ENCODE measurements at places on chromosomes 12 and 14.

DNA sequence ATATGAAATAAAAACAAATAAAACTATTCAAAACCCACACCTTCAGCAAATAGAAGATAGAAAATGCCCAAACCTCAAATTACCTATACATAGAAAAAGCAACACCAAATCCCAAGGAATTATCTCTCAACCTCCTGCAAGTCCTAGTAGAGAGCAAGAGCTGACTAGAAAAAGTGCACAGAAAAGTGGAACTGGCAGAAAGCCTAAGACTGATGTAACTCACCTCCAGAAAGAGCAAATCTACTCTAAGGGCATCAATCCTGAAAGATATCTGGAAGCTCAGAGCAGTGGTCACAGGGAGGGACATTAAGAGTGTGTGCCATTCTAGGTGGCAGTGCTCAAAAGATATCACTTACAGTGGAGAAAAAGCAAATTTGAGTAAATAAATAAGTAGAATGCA is 62.1 kb upstream of the PLEKHG7 start:
- DNase-seq: no peak

DNA sequence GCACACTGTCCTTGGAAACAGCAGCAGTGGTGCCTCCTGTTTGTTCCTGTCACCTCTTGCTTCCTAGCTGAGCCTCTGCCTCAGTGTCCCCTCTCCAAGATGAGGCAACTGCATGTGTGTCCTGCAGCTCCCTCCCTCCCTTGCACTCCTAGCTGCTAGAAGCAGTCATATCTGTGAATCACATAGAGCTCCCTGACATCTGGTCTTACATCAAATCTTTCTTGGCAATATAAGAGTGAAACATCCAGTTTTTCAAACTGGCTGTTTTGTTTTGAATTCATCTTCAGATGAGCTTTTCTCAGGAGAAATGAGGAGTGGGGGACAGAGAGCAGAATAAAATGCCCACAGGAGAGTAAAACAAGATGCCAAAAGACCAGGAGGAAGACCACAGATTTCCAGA is 103.7 kb downstream of the VCPKMT start:
- DNase-seq: no peak

DNA sequence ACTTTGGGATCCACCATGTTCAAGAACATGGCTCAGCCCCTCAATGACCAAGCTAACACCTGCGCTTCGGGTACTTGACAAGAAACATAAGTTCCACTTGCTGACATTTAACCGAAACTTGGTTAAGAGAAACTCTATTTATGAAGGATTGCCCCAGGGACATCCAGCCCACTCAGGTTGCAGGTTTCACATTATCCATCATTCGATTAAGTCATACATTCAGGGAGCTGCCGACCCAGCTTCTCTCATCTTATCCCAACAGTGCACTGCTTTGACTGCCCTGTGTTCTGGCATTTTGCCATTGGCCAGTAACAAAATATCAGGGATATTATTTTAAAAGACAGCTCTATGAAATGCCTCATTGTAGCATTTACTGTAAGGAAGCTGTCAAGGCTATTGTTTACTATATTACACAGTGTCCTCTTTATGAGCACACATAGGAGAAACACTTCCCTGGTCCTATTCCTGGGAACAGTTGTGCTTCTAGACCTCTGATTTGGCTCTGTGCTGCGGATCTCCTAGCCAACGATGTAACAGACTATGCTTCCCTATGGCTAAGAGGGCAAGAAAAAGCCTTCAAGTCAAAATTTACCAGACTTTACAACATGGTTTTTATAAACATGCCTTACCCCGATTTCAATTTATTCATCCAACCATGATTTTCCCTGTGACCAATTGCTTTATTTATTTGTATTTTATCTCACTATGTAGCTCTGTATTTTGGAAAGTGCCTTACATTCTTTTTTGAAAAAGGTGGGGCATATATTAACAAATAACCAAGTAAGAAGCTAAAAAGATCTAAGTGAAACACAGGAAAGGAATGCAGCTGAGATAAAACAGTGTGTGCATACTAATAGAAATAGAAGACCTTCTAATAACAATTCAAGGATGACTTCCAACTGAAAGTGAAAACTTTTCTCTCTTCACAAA is 109.3 kb downstream of the ITPR2 start:
- DNase-seq: no peak

DNA sequence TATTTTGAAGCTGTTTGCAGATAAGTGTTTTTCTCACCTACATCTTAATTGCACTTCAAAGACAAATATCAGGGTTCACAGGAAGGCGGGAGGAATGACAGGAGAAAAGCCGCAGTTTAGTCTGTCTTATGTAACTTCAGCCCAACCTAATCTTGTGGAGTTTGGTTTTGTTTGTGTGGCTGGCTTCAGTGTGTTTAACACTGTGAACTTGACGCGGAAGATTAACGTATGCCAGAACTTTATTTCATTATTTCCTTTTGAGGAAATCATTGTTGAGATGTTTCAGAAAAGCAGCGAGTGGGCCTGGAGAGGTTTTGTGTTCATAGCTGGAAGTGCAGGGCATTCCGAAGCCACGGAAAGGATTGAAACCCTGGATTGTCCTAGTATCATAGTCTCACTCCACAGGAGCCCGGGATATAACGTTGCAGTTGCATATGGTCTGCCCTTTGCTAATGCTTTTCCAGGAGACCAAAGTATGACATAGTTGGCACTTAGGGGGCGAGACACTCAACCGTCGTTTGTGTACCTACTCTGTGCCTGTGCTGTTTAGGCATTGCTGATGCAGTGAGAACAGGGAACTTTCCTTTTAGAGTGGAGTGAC is 2.0 kb downstream of the PELI2 start:
- no peak for DNase-seq

DNA sequence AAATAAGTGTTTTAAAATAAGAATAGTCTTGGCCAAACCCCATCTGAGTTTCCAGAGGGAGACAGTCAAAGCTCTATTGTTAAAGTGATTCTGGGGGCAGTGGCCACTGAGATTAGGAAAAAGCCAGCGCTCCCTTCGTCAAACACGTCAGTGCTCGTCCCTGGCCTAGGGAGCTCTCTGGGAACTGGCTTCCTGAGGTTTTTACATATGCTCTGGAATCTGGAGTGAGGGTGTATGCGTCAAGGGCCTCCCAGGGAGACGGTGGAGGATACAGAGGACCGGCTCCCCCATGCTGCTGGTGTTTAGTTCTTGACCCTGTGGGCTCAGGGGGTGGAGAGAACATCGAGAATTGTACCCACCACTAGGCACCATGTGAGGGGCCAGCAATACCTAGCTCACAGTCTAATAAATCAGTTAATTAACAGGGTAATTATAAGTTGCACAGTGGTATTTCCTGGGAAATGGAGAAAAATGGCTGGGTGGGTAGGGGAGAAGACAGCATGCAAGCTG is 87.0 kb downstream of the SLC25A47 start:
- DNase-seq: no peak

- no peak for DNase-seq
Measured at GRCh38 chr12:6263931-6264330, 46.6 kb upstream of the PLEKHG6 start.

DNA sequence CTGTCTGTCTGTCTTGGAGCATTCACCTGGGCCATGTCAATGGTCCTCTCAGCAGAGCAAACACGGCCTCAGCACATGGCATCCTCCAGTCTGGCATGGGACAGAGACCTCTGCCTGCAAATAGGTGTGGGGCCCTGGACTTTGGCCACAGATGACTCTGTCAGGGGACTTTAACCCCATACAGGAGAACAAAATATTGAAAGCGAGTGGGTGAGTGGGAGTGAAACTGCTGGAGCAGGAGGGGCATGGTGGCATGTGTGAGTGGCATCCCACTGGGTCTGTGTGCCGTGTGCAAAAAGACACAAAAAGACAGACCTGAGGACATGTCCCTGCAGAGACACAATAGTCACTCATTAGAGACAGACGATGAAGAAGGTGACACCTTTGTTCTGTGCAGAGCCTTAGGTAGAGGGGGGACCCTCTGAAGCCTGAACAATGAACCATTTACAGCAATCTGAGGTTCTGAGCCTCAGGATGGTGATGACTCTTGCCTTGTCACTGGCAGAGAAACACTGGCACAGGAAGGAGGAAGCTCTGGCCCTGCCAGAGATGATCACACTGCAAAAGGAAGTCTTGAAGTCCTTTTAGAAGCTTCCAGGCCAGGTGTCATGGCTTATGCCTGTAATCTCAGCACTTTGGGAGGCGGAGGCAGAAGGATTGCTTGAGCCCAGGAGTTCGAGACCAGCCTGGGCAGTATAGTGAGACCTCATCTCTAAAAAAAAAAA is 7.5 kb downstream of the LAG3 start:
- DNase-seq: no peak

DNA sequence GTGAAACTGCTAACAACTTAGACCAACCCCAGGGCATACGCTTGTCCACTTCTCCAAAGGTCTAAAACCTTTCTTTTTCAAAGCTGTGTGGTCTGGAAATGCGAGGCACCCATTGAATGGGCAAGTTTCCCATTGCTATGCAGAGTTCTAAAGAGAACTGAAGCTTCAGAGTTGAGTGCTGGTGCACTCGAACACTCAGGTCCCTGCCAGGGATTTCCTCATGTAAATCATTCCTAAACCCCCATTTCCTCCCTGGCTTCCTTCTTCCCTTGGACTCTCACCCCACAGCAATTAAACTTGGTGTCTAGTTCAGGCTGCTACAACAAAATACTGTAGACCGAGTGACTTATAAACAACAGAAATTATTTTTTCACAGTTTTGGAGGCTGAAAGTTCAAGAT is 2.2 kb upstream of the PXN start:
- no peak for DNase-seq

DNA sequence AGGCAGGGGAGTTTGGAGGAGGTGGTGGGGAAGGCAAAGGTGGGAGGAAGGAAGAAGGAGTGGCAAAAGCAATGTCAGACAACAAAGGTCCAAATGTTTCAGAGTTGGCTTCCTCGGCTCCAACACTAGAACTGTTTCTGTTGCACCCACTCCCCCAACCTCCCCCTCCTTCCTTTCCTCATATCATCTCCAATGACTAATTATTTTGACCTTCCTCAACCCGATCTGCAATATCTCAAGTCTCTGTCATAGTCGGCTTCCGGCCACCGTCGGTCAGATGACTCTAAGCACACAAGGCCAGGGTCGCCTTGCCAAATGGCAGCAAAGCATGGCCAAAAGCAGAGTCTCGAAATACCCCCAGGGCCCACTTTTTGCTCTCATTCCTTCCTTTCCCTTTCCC is 637.0 kb upstream of the TBX3 start:
- no peak for DNase-seq

GRCh38 chr12:84201976-84202375 is 710.6 kb downstream of the SLC6A15 start:
- DNase-seq: no peak

- no peak for DNase-seq
Measured at GRCh38 chr14:105479431-105480158, 5.0 kb downstream of the CRIP2 start.

GRCh38 chr12:54012631-54013409 is 4.0 kb downstream of the HOXC8 start:
- DNase-seq: no peak

- no peak for DNase-seq
Measured at GRCh38 chr12:69851976-69852375, 26.9 kb downstream of the MYRFL start.

DNA sequence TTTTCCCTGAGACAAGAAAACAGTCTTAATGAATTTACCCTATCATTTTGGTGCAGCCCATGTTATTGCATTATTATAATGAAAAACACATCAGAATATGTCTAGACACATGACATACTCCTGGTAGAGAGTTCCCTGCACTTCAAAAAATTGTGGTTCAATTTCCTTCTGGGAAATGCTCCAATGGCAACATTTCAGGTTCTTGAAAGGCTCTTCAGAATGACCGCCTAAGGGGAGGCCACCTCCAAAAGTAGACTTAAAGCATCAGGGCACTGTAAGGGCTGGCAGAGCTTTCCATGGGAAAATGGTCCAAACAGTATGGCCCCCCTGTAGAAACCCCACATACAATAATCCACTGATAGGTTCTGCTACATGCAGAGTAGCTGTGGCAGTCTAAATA is 110.7 kb downstream of the SLC25A21 start:
- DNase-seq: no peak

DNA sequence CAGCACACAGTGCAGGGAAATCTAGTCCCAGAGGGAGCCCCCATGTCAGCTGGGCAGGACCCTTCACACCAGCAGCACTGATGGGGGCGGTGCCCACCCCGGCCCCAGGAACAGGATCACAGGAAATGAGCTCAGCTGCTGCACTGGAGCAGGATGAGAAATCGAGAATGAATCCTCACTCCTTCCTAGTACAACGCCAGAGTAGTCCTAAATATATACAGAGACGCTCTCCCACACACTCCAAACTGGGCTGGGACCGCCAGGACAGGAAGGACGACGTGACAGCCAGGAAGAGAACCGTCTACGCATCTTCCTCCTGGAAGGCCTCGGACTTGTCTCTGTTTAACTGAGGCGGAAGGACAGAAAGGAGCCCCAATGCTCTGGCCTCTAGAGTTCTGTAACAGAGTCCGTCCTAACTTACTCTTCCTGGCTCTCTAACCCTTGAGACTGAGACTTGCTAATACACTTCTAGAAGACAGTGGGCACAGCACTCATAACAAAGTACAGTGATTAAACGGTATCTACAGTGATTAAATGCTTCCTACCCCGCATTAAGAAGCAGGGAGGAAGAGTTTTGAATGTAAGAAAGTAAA is 33.4 kb downstream of the CDC42BPB start:
- no peak for DNase-seq

DNA sequence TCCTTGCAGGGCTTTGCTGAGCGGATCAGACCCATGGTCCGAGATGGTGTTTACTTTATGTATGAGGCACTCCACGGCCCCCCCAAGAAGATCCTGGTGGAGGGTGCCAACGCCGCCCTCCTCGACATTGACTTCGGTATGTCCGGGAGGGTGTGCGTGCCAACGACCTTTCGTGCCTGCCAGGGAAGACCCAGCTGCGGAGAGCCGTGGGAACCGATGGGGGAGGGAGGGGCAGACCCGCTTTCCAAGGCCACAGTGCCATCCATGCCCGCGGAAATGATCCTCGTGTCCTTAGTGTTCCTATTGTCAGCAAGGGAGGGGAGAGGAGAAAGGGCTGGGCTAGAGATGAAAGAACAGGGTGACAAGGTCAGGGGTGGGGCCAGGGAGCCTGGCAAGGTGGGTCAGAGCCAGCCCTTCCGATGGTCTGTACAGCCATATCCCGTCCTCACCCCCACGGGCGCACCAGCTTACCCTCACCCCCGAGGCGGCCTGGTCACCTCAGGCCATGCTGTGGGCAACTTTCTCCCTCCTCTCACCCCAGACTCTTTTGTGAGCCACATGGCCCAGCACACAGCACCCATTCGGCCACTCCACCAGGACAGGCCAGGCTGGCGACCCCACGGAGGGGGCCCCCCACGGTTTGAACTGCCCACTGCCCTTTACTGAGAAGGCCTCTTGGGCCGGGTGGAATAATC is 11.7 kb upstream of the SIVA1 start:
- DNase-seq: no peak

- peak; percentile 62 for DNase-seq
Measured at GRCh38 chr12:56119361-56119796, 1.3 kb downstream of the ZC3H10 start.
